ENCODE measurements at places on chromosomes 13 and 19.

- no peak for DNase-seq
Observed at GRCh38 chr13:37791699-37792098, 77.9 kb downstream of the TRPC4 start.

DNA sequence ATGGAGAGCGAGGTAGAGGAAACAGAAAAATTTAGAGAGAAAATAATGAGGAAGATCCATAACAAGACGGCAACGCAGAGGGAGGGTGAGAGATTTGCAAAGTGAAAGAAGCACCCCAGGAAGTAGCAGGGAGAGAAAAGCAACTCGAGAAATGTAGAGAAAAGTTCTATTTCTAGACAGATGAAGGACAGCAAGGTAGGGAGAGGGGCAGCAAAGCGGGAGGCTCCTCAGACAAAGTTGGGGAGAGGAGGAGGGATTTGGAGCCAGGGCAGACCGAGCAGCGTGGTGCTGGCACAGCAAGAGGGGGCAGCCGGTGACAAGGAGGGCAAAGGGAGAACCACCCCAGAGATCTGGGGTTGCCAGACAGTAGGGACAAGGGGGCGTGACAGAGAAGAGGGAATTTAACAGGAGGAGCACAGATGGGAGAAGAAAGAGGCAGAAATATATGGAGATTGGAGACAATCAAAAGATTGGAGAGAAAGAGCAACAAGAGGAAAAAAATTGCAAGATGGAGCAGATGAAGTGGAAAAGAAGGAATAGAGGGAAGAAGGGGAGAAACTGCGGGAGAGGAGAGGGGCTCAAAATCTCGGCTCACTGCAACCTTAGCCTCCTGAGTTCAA lies 989 bp downstream of the ZNF766 start:
- DNase-seq = peak; percentile 34

- DNase-seq = no peak
Observed at GRCh38 chr13:38325426-38325825, 24.2 kb upstream of the UFM1 start.

- DNase-seq = no peak
Observed at GRCh38 chr19:8552810-8553209, 24.4 kb downstream of the MYO1F start.

DNA sequence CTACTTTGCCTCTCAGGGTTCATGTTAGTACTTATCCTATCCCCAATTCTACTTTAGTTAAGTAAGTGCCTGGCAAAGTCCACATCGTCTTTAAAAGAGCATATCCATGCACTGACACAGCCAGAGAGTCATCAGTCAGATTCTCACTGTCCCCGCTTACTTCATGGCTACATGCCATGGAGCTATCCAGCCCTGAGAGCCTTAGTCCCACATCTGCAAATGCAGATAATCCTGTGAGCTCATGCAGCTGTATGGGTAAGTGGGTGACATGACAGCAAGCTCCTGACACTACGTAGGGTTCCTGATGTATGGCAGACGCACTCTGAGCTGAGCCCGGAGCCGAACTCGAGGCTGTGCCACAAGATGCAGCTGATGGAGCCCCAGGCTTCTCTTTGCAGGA lies 661.5 kb downstream of the LIG4 start:
- no peak for DNase-seq

All from left hindlimb (tissue), 1 donor.